ENCODE measurements at places on chromosomes 3 and 15. TPM values are rescaled to one million over a fixed set of nuclear protein-coding genes. Genes with fewer than 3 reads are reported as not detected.
A peak's percentile ranks its signal among the peaks of the same experiment; 100 is the strongest.

DNA sequence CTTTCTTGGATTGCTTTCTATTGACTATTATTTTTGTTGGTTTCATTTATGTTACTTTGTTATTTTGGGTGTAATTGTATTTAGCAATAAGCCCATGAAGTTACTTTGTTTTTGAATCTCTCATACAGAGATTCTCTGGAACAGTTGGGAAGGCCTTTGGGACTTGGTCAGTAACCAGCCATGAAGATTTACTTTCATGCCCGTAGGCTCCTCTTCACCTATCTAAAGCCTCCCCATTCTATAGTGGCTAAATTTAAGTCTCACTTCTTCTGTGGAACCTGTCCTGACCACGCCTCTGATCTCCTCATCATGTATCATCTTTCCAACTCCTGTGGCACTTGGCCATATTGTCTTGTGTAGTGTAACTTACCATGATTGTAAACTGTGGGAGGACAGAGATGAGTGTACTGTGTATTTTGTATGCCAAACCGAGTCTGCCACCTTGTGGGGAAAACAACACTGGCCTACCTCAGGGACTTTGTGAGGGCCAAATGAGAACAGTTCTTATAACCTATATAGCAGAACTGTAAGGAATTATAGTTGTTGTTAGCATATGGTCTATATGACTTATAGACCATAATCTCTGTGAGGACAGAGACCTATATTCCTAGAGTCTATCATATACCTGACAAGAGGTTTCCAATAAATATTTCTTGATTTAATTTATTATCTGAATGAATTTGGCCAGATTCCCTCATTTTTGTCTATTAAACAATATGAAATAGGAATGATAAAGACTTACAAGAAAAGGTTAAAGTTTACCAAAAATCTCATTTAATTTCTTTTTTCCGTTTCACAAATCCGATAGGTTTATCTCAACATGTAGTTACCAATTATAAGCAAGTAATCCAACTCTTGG is 75.0 kb downstream of the STARD9 start:
- no peaks in the 10 kb centered on the region for H3K27me3 ChIP-seq
- DNase-seq: peak; percentile 88
- no peak overlapping the region for H3K4me3 ChIP-seq
- H3K36me3 ChIP-seq: no peaks in the 10 kb centered on the region
- H3K27ac ChIP-seq: no peak overlapping the region
- peaks cover 6% of the 10 kb centered on the region for H3K4me1 ChIP-seq

DNA sequence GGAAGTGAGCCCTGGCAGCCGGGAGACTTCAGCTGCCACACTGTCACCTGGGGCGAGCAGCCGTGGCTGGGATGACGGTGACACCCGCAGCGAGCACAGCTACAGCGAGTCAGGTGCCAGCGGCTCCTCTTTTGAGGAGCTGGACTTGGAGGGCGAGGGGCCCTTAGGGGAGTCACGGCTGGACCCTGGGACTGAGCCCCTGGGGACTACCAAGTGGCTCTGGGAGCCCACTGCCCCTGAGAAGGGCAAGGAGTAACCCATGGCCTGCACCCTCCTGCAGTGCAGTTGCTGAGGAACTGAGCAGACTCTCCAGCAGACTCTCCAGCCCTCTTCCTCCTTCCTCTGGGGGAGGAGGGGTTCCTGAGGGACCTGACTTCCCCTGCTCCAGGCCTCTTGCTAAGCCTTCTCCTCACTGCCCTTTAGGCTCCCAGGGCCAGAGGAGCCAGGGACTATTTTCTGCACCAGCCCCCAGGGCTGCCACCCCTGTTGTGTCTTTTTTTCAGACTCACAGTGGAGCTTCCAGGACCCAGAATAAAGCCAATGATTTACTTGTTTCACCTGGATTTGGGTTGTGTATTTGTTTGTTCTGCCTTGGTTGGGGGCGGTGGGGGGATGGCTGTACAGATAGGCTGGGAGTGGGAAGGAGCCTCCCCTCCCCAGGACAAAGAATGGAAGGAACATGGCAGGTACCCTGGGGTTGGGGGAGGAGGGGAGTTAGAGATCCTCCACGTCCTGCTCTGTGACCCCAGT is 2.9 kb upstream of the GRM2 start:
- DNase-seq: no peak
- H3K4me1 ChIP-seq: no peaks in the 10 kb centered on the region
- H3K27me3 ChIP-seq: no peaks in the 10 kb centered on the region
- no peak overlapping the region for H3K4me3 ChIP-seq

DNA sequence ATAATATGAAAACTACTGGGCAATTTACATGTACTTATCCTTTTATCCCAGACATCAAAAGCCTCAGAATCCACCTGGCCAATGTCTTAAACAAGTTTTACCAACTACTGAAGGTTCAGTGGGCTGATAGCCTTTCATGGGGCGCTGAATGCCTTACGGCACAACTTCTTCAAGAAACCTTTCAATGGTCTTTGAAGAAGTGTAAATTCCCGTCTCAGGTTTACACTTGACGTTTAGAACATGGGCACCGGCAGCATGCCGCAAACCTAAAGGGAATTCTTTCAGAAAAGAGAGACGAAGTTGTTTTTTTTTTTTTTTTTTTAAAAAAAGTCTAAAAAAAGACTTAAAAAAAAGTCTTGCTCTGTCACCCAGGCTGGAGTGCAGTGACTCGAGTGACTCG is 39.7 kb downstream of the ETV5 start:
- H3K36me3 ChIP-seq: peaks cover 55% of the 10 kb centered on the region
- no peaks in the 10 kb centered on the region for H3K4me1 ChIP-seq
- no peak for DNase-seq
- no peak overlapping the region for H3K4me3 ChIP-seq

DNA sequence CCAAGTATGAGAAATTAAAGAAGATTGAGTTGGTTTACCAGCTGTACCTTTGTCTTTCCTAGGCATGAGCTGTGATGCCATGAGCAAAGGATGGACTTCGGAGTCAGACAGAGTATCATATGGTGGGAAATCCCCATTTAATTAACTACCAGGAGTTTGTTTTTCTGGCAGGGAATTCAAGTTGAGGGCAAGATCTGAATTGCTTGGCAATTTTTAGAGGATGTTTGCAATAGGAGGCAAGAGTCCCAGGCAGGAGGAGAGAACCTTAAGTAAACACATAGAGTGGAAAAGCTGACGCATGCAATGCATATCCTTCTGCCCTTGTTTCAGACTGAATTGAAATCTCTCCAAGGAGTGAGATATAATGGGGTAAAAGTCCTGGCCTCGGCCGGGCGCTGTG is 569.7 kb upstream of the MDFIC2 start:
- DNase-seq: no peak
- H3K4me1 ChIP-seq: no peaks in the 10 kb centered on the region
- H3K27me3 ChIP-seq: no peaks in the 10 kb centered on the region
- no peak overlapping the region for H3K4me3 ChIP-seq
- no peaks in the 10 kb centered on the region for H3K36me3 ChIP-seq
- no peak overlapping the region for H3K27ac ChIP-seq

GRCh38 chr3:3110299-3110630 is at the start of gene IL5RA:
TSS of gene IL5RA (minus strand) at chr3:3110374. CDS start at chr3:3104984, 5,390 bp downstream.
- H3K4me1 ChIP-seq: no peaks in the 10 kb centered on the region
- DNase-seq: no peak
- peaks cover 7% of the 10 kb centered on the region for H3K27me3 ChIP-seq
- H3K4me3 ChIP-seq: no peak within 1 kb of the TSS
- H3K36me3 ChIP-seq: no peaks in the 10 kb centered on the region

DNA sequence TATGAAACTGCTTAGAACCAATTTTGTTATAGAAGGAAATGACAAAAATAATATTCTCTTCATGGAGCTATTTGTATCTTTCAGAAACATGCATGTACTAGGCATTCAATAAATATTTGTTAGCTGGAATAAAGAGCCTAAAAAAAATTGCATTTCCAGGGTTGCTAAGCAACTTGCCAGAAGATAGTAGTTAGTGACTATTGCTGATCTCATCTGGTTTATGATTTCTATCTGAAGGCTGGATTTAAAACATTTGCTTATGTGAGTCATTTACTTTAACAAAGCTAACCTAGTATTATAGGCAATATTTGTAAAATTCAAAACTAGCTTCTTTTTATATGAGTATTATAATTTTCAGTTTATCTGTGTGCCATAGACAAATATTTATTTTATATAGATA is 78.3 kb downstream of the NAALADL2 start:
- DNase-seq: no peak
- no peak overlapping the region for H3K27ac ChIP-seq
- no peaks in the 10 kb centered on the region for H3K4me1 ChIP-seq
- H3K36me3 ChIP-seq: no peaks in the 10 kb centered on the region

DNA sequence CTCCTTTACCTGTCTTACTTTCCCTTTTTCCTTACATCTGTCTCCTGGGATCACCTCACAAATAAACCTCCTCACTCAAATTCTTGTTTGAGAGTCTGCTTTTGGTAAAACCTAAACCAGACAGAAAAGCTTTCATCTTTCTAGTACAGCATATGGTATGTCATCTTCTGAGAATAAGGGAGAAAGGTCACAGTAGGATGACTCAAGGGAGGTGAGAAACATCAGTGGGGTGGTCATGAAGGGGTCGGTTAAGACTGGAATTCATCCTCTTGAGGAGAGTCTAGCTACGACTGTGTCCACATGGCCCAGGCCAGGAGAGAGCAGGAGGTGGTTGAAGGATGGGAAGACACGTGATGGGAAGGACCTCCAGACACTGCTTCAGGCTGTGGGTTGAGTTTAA is 34.8 kb upstream of the CCK start:
- H3K36me3 ChIP-seq: no peaks in the 10 kb centered on the region
- no peak overlapping the region for H3K4me3 ChIP-seq
- no peak for DNase-seq
- H3K27ac ChIP-seq: no peak overlapping the region
- peaks cover 47% of the 10 kb centered on the region for H3K27me3 ChIP-seq

GRCh38 chr15:23397779-23398178 is 43.2 kb downstream of the GOLGA8S start:
- no peak overlapping the region for H3K27ac ChIP-seq
- no peak for DNase-seq
- no peaks in the 10 kb centered on the region for H3K36me3 ChIP-seq
- peaks cover 27% of the 10 kb centered on the region for H3K27me3 ChIP-seq

DNA sequence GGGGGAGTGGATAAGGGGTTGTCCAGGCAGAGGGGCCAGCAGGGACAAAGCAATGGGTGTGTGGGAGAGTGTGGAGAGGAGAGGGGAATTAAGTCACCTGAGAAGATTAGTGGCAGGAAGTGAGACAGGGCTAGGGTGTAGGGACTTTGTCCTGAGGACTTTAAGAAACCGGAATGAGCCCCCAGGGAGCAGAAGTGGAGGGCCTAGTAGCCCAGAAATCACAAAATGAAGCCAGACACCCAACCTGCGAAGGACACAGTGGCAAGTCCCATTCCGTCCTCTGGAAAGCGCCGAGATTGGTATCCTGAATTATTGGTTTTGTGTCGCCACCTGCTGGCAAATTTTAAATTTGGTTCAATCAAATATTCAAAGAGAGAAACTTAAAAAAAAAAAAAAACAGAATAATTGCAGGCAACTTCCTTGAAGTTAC is 78.0 kb upstream of the SLC25A36 start:
- H3K36me3 ChIP-seq: no peaks in the 10 kb centered on the region
- no peak overlapping the region for H3K4me3 ChIP-seq
- peaks cover 25% of the 10 kb centered on the region for H3K27me3 ChIP-seq
- H3K27ac ChIP-seq: no peak overlapping the region
- DNase-seq: peak; percentile 69

GRCh38 chr3:184874709-184875644 is 63.0 kb downstream of the VPS8 start:
- no peak overlapping the region for H3K4me3 ChIP-seq
- no peaks in the 10 kb centered on the region for H3K4me1 ChIP-seq
- peaks cover 39% of the 10 kb centered on the region for H3K36me3 ChIP-seq
- H3K27me3 ChIP-seq: no peaks in the 10 kb centered on the region
- no peak overlapping the region for H3K27ac ChIP-seq

DNA sequence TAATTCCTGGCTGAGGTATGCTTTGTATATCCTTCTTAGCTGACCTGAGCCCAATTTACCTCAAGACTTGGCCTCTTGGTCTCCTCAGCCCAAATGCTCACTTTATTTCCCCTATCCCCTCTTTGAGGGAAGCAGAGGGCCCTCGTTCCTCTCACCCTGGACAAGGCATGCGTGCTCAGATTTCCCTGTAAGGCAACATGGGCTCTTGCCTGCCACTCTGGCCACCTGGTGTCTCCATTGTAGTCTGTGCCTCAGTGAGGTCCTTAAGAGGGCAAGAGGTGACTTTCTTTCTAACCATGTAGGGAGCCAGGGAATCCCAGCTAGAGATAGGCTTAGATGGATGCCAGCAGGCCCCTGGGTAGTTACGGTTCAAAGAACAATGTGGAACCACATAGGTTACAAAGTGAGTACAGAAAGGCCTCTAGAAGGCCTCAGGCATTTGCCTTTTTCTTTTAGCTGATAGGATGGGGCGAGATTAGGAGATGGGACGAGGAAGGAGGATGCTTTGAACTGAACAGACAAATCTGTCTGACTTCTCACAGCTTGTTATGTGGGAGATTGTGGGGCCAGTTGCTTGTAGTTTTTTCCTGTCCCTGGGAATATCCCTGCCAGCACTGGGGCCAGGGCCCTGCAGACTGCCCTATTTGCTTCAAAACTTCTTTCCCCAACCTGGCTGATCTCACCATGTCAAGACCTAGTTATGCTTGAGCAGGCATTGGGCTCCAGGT is 1.1 kb upstream of the INTS14 start:
- peaks cover 3% of the 10 kb centered on the region for H3K36me3 ChIP-seq
- no peak for DNase-seq
- H3K4me1 ChIP-seq: peaks cover 15% of the 10 kb centered on the region
- H3K27me3 ChIP-seq: no peaks in the 10 kb centered on the region

GRCh38 chr15:36075333-36075732 is 504.1 kb upstream of the CDIN1 start:
- no peak for DNase-seq
- H3K4me1 ChIP-seq: no peaks in the 10 kb centered on the region
- no peak overlapping the region for H3K4me3 ChIP-seq

DNA sequence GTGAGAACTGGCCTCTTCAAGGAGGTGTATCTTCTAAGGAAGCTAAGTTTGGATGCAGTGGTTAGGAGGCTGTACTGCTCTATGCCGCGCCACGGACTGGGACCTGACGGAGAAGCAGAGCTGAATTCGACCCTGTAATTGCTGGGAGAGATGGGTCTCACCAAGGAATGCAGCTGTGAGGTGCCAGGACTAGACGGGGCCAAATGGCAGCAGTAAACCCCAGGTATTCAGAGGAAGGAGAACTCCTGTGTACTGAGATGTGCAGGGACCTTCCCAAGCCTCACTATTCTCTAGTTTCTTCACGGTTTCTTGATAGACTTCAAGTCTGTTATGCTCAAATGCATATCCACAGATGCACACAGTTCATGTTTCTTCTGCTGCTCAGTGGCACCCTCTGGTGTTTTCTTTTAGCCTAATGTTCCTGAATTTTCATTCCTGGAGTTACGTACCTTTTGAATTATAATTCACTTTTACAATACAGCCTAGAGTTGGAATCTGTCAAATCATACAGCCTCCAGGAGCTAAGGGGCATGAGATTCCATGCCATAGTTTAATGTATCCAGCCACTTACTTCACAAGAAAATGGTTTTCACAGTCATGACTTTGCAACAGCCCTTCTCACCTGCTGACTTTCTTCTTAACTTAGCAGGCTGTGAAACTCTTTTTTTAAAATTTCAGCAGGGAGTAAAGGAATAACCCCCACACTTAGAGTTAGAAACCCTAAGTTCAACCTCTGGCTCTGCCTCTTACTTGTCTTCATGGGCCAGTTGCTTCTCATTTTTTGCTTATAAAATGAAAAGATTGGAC is 61.8 kb downstream of the GLDN start:
- peak; percentile 65 for DNase-seq
- H3K4me1 ChIP-seq: peaks cover 6% of the 10 kb centered on the region
- H3K4me3 ChIP-seq: no peak overlapping the region
- no peaks in the 10 kb centered on the region for H3K36me3 ChIP-seq
- no peak overlapping the region for H3K27ac ChIP-seq

Gene SNX22
- total RNA-seq: 0.16 TPM

Gene RTP1
- total RNA-seq: not detected

Gene SPATA12
- 0.12 TPM for total RNA-seq

Gene CTXN2
- not detected for total RNA-seq

Gene NPHP3
- 14.4 TPM for total RNA-seq

Gene MST1R
- total RNA-seq: 66.4 TPM

Gene SPTSSB
- total RNA-seq: not detected

Gene FAH
- total RNA-seq: 25.3 TPM
